Thymus (tissue), 14 donors: ENCODE measurements at places on chromosomes 4 and X. TPM values are rescaled to one million over a fixed set of nuclear protein-coding genes. Genes with fewer than 3 reads are reported as not detected.

GRCh38 chrX:23372220-23372902 is 37.7 kb downstream of the PTCHD1 start:
- DNase-seq, result no peak

GRCh38 chr4:74692972-74693371 is 101.4 kb downstream of the BTC start:
- no peak for DNase-seq

GRCh38 chrX:14496674-14497073 is 32.7 kb upstream of the GLRA2 start:
- DNase-seq, result no peak

- DNase-seq, result peak; percentile 4
Observed at GRCh38 chr4:100848841-100849240, 331.0 kb upstream of the EMCN start.

DNA sequence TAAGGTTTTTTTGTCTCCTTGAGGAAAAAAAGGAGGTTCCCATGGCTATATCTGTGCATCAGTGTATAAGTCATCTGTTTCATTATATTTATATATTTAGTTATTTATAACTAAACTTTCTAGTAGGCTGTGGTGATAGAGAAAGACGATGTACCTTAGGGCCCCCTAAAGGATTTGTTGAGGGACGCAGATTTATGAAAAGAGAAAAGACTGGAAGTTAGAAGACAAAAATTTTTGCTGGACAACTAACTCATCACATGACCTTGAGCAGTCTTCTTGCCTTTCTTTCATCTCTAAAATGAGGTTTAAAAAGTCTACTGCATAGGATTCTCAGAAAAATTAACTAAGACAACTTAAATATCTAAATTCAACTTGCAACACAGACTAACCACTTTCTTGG is 6.1 kb downstream of the GASK1B start:
- DNase-seq, result no peak

DNA sequence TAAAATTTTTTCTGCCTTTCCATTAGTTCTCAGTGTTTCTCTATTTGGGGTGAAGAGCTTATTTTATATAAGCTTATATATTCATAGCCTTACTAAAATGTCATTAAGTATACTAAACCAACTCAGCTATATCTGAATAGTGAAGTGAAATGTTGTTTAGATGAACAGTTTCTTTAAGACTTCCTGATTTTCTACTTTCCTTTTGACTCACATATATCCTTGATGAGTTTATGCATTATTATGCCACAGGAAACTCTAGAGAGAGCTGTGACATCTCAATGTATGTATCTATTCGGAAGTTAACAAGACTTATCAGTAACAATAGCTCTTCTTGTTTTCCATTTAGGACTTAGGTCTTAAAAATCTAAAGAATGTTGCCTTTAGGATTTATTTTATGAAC is 1491.8 kb upstream of the IGFBP7 start:
- DNase-seq, result no peak

- DNase-seq, result no peak
Observed at GRCh38 chr4:145739845-145740244, 59.9 kb downstream of the C4orf51 start.

The VEGFC gene
- total RNA-seq, result 1.3 TPM

The ARAP2 gene
- 67.0 TPM for total RNA-seq

The PCDH19 gene
- 0.76 TPM for total RNA-seq
